ENCODE measurements at places on chromosomes 1 and 21. TPM values are rescaled to one million over a fixed set of nuclear protein-coding genes. Genes with fewer than 3 reads are reported as not detected.

Gene KAZN
- total RNA-seq = 11.4 TPM

Gene RLF
- 22.8 TPM for total RNA-seq

Gene ITGB2
- total RNA-seq = 14.7 TPM

Gene DMRTA2
- not detected for total RNA-seq

GRCh38 chr1:202046748-202047708 is 36.6 kb downstream of the ELF3 start:
- no peak for DNase-seq

GRCh38 chr1:114353262-114353661 is 157.7 kb downstream of the TRIM33 start:
- DNase-seq = peak; percentile 89

DNA sequence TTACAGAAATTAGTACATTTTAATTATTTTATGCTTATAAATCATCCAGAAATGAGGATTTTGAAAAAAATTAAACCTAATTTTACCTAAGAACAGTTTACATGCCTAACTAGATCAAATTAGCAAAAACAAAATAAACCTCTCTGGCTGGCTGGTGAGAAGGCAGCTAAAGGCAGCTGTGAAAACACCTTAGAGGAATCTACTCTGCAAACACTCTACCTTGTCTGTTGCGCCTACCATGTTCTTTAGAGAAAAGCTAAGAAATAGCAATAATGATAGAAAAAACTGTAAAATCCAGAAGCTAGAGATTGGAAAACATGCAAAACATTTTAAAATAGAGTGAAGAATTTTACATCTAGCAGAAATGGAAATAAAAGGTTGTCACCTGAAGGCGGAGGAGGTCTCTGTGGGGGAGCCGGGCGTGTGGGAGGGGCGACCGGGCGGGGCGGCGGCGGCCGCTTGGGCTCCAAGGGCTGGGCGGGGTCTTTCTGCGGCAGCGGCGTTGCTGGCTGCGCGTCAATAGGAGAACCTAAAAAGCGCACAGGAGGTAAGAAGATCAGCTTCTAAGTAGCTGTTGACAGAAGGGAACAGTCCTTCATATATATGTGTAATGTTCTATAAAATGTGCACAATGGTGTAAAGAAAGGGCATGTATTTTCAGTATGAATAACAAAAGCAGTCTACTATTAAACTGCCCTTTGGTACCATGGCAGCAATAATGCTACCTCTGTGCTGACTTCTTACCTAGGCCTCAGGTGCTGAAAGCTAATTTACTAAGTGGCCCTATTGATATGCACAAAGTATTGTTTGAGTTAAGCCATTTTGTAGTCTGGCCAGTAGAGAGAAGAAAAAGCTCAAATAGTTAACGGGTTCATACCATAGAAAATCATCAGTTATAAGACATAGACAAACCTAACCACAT is 33.3 kb upstream of the CFAP298 start:
- DNase-seq = no peak

DNA sequence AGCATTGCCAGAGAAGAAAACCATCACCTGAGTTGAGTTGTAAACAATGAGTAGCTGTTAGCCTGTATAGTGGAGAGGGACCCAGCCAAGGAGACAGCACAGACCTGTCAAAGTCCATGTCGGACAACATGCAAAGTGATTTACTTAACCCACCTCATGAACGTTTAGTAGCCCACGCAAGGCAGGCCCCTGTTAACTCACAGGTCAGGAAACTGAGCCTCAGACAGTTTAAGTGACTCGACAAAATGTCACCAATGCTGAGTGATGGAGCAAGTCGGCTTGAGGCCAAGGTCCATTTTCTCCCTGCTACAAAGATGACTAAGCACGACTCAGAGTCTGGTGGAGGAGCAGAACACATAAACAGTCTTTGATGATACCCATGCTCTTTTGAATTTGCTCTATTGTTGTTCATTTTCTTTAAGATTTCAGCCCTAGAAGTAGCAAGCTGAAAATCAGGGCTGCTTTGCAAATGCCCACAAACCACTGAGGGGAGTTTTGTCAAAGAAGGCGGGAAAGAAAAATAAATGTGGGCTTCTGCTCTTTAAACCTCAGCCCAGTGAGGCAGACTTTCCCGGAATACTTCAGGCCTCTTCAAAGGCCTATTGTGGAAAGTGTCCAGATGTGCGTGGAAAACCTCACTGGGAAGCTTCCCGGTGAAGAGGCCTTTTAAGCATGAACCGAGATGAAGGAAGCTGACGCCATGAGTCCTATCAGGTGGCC is 83.8 kb upstream of the HOOK1 start:
- DNase-seq = peak; percentile 93

DNA sequence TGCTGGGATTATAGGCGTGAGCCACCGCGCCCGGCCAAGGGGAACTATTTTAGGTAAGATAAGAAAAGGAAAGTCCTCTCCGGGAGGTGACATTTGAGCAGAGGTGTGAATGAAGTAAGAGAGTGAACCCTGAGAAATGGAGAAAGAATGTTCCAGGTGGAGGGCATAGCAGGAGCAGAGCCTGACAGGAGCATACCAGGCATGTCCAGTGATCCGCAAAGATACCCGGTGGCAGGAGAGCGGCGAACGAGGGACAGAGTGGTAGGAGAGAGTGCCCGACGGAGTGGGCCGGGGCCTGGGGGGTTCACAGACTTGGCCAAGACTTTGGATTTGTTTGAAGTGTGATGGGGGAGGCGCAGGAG is 7.9 kb upstream of the RPS6KA1 start:
- no peak for DNase-seq

DNA sequence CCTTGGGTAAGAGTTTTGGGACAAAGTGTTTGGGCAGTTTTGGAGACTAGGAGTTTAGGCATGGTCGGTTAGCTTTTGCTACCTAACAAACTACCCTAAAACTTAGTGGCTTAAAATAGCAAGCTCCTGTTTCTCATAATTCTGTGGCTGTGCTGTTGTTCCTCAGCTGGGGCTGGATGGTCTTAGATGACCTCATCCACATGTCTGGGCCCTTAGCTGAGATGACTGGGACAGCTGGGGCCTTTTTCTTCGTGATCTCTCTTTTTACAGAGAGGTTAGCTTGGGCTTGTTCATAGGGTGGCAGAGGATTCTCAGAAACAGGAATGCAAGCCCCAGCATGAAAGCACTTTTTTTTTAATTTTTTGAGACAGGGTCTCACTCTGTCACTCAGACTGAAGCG is 6.6 kb downstream of the ATP1A4 start:
- DNase-seq = no peak

GRCh38 chr21:42081138-42081537 is 10.0 kb downstream of the UMODL1 start:
- DNase-seq = no peak

DNA sequence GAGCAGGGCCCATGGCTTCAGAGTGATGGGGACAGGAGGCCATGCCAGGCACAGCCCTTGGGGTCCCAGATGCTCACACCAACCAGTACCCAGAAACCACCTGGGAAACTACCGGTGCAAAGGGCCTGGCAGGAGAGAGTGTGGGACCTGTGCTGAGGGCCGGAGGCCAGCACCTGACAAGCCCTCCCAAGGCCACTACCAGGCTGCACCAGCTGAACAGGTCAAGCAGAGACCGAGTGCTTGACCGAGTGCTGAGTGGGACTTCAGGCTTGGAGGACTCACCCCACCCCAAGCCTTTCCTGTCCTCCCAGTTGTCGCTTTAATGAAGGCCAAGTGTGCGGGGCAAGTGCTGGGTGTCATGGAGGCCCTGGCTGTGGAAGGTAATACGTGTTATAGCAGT is 36.5 kb downstream of the SNAP47 start:
- no peak for DNase-seq

DNA sequence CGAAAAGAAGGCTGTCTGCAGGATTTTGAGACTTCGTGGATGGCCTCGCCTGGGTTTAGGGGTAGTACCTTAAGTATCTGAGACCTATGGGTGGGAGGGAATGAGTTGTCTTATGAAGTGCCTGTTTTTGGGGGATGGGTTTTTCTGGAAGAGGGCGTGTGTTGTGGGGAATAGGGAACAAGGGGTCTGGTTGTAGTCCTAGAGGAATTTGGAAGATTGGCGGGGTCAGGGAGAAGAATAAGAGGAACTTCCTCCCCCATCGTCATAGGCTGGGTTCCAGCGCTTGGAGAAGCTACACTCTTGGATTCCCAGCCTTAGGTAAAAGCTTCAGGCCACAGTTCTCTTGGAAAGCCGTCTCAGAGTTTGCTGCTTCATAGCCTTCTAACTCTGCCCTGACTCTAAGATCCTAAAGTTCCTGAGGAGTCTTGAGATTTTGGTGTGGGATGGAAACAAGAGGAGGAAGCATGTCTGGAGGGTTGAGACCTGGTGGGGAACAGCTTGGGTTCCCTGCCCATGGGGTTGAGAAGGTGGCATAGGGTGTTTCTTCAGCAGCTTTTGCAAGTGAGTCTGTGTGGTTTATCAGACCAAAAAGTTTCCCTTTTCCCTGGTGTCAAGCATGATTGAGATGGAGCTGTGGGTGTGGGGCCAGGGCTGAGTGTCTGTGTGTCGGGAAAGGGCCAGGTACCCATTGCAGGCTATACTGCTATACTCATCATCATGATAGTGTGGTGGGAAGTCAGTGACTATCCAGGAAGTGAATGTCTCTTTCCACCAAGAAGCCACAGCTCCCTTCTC is 1.8 kb downstream of the VANGL2 start:
- DNase-seq = no peak

GRCh38 chr1:219354962-219355361 is 181.3 kb downstream of the LYPLAL1 start:
- DNase-seq = no peak

- peak; percentile 74 for DNase-seq
Observed at GRCh38 chr1:223712850-223713474, 623 bp downstream of the CAPN2 start.

DNA sequence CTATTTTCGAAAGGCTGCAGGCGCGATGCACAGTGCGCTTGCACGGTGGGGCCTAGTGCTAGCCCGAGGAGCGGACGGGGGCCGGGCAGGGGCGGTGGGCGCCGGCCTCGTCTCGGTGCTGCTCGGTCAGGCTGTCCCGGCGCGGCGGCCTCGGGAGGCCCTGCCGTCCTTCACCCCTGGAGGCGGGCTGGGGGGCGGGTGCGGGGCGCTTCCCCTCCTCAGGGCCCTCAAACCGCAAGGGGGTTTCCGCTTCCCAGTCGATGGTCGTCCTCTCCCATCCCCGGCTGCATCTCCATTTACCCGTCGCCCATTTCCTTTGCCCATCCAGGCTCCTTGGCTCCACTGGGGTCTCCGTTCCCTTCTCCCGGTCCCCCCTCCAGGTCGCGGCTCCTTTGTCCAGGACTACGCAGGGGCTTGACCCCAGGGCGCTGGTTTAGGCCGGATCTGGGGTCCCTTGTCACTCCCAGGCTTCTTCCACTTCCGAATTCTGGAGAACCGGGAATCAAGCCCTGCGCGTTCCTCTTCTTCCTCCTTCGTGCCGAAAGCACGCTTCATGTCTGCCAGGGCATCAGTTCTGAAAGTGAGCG is 196.3 kb upstream of the LMO4 start:
- no peak for DNase-seq

Measured in sigmoid colon (tissue), 7 donors.